Activated naive CD4-positive, alpha-beta T cell treated with anti-CD3 and anti-CD28 coated beads, Interleukin-2, amount 10 ng/mL, durations not matched to agents 7 days and 5 days (primary cell): ENCODE measurements at places on chromosomes 16 and 17.

- no peak for DNase-seq
Observed at GRCh38 chr17:70621566-70621965, 452.2 kb downstream of the KCNJ2 start.

- no peak for DNase-seq
Observed at GRCh38 chr16:80994451-80994850, 12.2 kb downstream of the CMC2 start.

DNA sequence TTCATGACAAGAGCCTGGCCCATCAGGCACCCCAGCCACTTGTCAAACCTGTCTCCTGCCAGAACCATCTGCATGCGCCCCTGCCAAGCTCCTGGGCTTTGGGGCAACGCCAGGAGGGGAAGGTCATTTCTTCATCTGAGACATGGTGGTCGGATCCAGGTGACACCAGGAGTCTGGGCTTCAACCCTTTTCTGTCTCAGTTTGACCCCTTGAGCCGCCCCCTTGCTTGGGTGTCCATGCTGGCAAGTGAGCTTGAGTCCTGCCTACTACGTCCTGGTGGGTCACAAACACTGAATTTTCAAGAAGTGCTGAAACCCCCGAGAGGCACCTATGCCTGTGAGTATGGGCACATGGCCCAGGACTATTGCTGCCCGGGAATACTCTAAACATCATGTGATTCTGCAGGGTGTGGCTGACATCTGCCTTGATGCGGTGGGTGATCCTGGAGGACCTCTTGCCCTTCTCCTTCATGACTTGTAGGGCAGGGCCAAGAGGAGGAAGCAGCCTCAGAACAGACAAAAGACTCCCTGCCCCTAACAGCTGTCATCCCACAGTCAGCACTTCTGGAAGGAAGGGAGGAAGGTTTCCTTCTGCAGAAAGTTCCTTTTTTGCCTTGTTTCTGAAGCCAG lies 43.4 kb downstream of the TNFRSF13B start:
- DNase-seq, result no peak

DNA sequence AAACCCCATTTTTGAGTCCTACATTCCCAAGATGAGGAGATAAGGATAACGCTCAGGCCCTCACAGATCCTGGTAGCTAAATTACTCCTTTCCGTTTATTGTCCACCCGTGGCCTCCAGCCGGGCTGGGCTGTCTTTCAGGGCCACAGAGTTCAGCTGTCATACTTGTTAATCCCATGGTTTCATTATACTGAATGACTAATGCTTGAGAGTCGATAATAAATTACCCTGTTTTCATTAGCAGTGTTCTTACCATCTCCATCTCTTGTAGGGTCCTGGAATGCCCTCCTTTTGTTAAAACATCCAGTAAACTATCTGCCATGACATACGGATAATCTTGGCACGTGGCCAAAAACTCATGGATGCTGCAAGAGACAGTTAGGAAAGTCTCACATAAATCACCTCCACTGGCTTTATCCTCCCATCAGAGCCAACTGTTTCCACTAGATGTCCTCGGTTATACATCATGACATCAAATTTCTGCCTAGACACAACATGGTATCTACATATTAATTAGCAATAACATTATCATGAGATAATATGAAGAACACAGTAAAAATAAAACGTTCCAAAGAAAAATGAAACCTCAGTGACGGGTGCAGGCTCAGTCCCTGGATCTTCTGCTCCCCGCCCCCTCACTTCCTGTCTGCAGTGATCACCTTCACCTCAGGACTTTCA lies 45.3 kb downstream of the BRD7 start:
- no peak for DNase-seq

DNA sequence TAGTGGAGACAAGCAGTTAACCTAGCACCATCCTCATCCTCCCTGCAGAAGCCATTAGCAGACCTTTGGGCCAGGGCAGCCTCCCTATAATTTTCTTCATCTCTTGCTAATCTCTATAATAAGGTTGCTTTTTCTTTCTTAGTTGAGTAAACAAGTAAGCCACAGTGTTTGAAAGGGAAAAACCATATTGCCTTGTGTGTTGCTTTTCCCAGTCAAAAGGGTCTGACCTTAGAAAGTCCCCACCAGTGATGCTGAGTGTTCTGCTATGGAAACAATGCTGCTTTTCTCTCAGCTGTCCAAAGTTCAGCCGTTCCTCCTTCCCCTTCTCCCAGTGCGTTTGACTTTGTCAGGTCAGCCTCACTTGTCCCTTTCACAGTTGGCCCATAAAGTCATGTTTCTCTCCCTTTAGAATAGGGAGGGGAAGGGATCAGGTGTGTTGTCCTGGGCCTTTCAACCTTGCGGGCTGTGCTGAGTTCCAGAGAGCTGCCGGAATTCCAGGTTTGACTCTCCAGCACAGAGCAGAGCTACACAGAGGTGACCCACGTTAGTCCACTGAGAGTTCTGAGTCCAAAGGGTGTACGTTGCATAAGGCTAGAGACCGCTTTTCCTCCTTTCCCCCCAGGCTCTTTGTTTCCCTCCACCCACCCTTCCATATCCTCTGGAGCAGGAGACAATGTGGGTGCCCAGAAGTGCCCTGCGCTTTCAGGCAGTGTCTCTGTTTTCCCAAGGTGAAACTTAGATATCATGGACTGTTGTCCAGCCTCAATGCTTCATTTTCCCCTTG lies 15.9 kb upstream of the CLEC18C start:
- DNase-seq, result no peak

GRCh38 chr16:71359431-71359830 lies 908 bp downstream of the CALB2 start:
- DNase-seq, result no peak

DNA sequence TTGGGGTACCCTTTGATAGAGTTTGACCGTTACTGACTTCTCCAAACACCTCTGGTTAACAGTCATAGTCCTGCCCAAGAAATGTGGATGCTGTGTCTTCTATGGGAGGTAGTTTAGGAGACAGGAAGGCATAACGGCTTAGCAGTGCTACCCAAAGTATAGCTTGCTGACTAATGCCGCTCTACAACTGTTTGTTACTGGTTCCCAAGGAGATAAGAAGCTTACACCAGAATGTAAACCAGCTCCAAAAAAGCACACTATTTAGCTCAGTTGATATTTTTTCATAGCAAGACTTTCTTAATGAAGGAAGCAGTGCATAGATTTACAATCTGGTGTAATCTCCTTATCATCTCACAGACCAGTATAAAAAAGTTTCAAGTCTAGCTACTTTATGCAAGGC lies 95.7 kb downstream of the HS3ST3B1 start:
- DNase-seq, result no peak

DNA sequence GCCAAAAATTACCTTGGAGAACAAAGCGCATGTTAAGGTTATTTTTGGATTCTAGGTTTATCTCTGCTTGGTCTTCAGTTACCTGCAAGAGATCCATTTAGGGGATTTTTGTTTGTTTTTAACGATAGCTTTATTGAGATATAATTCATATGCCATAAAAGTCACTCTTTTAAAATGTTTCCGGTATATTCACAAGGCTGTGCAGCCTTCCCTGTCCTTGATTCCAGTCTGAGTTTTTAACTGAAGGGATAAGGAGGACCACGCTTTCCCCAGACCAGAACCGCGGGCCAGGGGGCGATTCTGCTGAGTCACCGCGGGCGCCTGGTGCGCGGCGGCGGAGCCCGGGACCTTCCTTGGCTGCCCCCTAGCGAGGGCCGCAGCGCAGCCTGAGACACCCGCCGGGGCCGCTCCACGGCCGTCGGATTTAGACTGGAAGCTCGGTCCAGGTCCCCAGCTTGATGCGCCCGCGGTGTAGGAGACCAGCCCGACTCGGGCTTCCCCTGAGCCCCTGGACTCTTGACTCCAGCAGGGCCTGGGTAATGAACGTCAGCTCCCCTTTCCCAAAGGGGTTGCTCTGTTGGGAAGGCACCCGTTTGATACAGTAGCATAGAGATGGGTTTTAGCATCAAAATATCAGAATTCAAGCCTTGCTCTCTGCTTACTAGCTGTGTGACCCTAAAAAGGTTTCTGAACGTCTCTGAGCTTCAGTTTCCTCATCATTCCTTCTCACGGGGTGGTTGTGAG lies 50.0 kb upstream of the STH start:
- DNase-seq, result peak; percentile 70

DNA sequence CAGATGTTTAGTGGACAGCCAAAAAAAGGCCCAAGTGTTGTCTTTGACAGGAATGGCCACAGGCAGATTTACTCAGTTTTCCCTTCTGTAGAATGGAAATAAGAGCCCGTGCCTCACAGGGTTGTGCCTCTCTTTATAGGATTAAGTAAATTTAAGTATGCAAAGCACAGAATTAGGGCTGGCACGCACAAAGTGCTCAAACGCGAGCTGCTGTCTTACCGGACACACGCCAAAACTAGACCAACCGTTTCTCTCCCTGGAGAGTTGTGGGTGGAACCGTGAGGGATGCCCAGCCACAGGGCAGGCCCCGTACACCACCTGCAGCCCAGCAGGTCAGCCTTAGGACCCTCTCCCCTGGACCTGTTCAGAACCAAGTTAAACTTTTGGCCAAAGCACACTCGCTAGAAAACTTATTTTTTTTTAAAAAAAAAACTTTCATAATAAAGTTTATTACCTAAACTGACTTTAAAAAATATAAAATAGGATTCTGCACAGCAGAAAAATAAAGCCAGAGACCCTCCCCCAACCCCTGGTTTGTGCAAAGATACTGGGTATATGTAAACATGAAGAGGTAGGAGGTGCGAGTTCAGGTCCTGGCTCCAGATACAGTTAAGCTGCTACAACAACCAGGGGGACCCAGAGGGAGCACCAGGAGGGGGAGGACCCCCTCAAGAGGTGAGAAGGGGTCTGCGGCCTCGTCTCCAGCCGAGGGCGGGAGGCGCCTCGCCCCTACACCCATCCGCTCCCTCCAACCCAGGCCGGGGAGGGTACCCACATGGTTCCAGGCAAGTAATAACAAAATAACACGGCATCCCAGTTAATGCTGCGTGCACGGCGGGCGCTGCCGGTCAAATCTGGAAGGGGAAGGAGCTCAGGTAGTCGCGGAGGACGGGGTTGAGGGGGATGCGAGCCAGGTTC lies 1.8 kb downstream of the SOCS1 start:
- peak; percentile 37 for DNase-seq

DNA sequence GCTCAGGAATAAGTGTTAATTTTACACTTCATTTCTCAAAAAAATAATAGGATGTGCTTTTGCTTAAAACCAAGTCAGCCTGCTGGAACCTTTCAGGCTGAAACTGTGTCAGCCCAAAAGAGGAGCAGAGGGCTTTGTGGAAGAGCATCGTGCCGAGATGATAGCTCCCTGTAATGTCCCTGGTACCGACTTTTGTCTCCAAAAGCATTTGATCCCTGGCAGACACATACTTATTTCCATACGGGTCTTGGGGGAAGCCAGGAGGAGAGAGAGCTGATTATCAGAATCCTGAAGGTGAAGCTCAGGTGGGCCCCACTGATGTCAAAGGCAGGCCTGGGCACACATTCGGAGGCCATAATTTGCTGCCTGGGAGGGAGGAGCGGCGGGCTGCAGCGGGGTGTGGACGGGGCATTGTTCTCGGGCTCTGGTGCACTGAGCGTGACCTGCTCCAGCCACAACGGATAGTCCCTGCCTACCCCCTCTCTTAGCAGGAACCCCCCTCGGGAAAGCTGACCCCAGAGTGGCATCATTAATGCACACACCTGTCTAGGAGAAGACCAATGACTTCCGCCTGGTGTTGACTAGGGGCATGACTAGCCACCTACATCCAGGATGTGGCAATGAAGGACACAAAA lies 155.9 kb downstream of the C16orf78 start:
- no peak for DNase-seq

- DNase-seq, result no peak
Observed at GRCh38 chr17:10025976-10026901, 121.2 kb upstream of the RCVRN start.

DNA sequence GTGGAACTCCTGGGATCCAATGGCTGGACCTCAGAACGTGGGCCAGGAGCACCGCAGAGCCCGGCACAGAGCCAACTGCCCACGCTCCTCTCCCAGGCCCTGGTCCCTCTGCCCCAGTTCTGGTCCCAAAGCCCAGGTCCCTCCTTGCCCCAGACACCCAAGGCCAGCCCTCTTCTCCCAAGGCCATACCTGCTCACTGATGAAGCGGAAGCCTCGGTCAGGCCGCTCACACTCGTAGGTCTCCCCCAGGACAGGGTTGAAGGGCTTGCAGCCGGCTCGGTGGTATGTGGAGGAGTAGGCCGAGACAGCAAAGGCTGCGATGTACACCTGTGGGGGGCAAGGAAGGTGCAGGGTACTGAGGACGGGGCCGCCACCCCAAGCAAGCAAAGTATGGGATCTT lies 8.5 kb downstream of the OSBPL7 start:
- DNase-seq, result no peak

DNA sequence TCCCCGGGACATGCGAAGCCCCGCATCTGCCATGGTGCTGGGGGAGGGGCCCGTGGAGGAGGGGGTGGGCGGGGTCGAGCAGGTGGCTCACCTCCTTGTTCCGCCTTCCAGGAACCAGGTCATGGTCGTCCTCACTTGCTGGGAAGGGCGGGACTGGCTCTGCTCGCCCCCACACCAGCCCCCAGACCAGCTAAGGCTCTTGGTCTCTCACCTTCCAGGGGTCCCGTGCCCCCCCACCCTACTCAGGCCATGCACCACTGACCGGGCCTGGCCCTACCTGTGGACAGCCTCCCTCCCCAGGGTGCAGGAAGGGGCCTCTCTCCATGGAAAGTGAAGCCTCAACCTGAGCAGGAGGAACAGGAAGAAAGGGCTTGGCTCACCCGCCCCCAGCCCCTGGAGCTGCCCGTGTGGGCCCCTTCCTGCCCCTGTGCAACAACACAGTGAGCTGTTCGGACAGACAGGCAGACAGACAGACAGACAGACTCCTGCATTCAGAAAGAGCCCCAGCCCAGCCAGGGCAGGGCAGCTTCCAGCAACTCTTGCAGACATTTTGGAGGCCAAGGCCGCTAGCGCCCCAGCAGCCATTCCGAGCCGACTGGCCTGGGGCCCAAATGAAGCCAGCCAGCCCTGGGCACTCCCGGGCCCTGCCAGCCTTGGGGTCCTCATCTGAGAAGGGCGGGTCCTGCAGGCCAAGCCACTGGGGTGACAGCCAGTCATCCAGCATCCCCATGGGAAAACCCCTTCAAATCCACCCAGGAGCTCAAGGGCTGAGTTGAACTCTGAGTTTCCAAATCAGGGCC lies 8.1 kb upstream of the KREMEN2 start:
- no peak for DNase-seq

GRCh38 chr16:767743-768235 lies 7.3 kb downstream of the MSLN start:
- no peak for DNase-seq
